Hepatocyte (in vitro differentiated cells): ENCODE measurements at places on chromosomes 5 and 9. TPM values are rescaled to one million over a fixed set of nuclear protein-coding genes. Genes with fewer than 3 reads are reported as not detected.

The KCNMB1 gene
- 0.18 and 0.19 TPM in 2 replicates for polyA plus RNA-seq

The GABRA6 gene
- polyA plus RNA-seq = not detected in 2 replicates

The TNFSF8 gene
- polyA plus RNA-seq = not detected in 2 replicates

The SLC4A9 gene
- 0.53 and 1.1 TPM in 2 replicates for polyA plus RNA-seq

The SNCB gene
- 0.57 TPM in 1 of 2 replicates, not detected in the other for polyA plus RNA-seq

The WDR38 gene
- not detected in 2 replicates for polyA plus RNA-seq

The PCDHB3 gene
- 0.76 and 1.5 TPM in 2 replicates for polyA plus RNA-seq

The OBP2B gene
- polyA plus RNA-seq = not detected in 2 replicates

The PCDHGB7 gene
- polyA plus RNA-seq = 6.7 and 8.4 TPM in 2 replicates

The ZNF367 gene
- 0.98 and 2.2 TPM in 2 replicates for polyA plus RNA-seq

The FAXDC2 gene
- 27.7 and 28.5 TPM in 2 replicates for polyA plus RNA-seq
